IPS-NIHi11 (cell line): ENCODE measurements at places on chromosomes 5 and 9.
A peak's percentile ranks its signal among the peaks of the same experiment; 100 is the strongest.

DNA sequence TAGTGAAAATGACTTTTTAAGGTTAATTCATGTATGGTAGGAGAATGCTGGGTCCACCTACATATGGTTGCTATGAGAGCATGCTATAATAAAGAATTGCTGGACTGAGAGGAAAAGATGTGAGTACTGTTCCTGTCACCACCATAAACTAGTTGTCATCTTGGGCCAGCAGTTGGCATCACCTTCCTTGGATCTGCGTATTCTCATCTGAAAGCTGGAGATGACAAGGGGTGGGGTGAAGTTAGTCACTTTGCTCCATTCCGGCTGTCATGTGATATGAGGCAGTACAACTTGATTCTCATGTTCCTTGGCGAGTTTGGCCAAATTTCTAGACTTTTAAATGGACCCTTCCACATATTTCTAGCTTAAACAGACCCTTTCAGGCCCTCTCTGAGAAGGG, 33.3 kb downstream of the PIP5K1B start:
- no peak for DNase-seq

- peak; percentile 54 for DNase-seq
These were observed 30.1 kb upstream of the PDE8B start for GRCh38 chr5:77180167-77181081.

DNA sequence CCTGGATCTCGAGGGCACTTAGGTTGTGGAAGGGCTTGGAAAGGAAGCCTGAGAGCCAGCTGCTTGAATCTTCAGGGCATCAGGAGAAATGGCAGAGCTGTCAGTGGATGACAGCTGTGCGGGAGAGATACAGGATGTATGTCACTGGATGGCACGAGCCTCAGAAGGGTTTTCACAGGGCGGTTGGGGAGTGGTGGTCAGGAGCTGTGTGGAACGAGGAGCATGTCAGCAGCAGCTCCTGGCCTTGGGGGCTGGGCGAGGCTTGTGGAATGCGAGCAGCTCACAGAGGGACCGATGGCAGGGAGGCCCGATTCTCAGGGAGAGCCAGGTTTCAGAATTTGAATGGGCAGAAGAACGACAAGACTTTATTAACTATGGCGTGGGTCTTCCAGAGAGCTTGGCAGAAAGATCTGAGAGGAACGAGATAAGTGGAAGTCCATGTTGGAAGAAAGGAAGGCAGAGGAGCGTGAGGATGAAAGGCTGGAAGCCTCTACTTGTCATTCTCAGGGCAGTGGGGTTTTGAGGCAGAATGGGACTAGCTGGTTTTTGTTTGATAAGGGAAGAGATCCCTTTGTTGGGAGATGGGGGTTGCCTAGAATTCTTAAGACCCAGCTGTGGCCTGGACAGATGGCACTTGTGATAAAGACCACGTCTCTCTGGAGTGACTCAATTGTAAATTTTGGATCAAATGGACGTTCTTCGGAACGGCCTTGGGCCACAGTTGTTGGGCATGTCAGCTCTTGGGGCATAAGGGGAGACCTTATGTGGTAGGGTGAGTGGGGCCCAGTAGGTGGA, 60.3 kb downstream of the SNX30 start:
- DNase-seq, result peak; percentile 24

DNA sequence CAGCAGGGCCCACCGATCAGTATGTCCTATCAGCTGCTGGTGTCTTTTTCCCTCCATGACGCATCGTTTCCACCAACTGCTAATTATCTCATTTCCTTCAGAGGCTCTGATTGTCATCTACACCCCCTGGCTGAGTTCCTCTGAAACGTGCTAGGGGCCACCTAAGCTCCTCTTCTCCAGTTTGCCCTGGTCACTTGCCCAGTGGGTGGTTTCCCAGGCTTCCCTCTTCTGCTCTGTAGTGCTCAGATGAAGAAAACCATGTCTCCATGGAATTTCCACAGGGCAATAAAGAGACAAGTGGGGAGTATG, 65.3 kb downstream of the TSTD2 start:
- no peak for DNase-seq

- DNase-seq, result peak; percentile 39
These were observed 681 bp downstream of the MAN2A1 start for GRCh38 chr5:109690242-109690974.

DNA sequence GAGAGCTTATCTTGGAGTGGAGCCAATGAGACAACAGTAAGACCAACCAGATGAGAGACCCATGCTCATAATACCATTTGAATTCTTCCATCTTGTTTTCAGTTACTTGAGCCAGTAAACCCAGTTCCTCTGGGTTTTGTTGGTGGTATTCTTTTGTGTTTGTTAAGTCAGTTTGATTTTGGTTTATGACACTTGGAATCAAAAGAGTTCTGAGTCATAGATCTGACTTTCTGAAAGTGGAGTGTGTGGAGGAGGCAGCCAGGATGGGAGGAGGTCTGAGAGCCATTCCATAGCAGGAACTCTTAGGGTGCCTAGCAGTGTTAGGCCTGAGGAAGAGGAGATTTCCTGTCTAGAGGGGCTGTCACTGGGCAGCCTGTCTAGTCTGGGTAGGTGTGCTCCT, 24.6 kb upstream of the PANK3 start:
- no peak for DNase-seq

DNA sequence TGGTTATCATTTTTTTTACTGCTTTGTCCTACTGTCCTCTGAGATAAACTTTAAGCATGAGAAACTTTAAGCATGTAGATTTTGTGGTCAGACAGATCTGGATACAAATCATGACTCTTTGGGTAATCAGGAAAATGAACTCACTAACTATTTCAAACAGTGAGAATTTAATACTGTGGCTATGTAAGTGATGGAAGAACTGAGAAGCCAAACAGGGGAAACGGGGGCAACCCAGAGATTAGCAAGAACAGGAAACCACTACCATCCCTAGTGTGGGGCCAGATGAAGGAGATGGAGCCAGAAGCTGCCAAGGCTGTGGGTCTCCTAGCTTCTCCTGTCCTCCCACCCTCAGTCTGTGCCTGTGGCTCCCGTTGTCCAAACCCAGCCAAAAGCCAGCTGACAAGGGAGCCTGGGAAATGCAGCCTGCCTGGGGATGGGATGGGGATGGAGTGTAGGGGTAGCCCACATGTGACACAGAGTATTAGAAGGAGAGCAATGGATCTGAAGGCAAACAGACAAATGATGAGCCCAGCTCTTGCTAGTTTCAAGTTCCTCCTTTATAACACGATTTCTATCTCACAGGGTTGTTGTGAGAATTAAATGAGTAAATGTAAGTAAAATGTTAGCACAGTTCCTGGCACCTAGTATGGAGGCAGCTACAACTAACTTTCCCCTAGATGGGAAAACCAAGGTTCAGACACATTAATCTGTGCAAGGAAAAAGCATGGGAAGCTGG, 27.7 kb upstream of the CDC23 start:
- DNase-seq, result no peak
